Activated CD8-positive, alpha-beta memory T cell treated with anti-CD3 and anti-CD28 coated beads for 24 hours (primary cell): ENCODE measurements at places on chromosomes 5 and 9.

DNA sequence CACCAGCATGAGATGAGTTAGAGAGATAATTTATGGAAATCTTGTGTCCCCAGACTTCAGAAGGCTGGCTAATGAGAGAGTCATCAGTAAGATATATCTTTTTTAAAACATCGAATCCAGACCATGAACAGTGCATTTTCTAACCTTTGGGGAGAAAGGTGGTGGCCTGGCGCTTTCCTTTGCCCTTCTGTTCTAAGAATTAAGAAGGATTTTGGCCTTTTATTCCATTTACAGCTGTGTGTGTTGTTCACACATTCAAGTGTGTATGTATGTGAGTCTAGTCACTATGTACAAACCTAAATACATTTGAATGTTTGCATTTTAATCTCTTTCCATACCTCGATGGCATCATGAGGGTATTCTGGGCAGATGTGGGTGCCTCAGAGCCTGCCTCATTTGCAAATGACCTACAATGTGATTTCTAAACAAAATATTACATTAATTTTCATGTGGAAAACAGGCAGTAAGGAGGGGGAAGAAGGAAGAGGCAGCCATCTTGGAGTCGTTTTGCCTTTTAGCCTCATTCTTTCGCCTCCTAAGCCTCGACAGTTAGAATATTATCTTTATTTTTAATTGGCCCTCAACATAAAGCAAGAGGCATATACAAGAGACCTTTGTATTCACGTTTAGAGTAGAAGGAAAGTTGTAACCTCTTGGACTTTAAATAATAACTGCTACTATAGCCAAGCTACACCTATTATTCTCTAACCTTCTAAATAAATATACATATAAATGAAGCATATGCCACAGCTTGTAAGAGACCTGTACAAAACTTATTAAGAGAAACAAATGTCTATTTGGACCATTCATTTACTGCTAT, 125.3 kb upstream of the TMEM161B start:
- DNase-seq = no peak

GRCh38 chr5:4058899-4059298, 463.3 kb downstream of the IRX1 start:
- DNase-seq = no peak

DNA sequence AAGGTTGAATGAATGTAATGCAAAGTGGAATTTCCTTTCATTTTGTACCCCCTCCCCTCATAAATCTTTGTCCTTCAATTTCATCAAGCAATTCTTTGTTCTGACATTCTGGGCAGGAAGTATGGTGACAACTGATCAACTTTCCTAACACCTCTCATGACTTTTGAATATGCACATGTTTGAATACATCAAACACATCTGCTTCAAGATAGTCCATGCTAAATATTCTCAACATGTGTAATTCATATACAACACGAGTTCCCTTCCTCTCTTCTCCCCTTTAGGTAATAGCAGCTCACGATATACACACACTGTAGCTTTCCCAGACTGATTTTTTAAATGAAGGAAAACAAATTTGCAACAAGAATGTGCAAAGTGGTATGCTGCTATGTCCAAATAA, 103.6 kb upstream of the EFNA5 start:
- no peak for DNase-seq

- no peak for DNase-seq
Measured at GRCh38 chr9:4865681-4866080, 72.9 kb downstream of the RCL1 start.

- no peak for DNase-seq
Measured at GRCh38 chr5:37554938-37555337, 175.8 kb downstream of the WDR70 start.

GRCh38 chr5:21030981-21031380, 1043.0 kb upstream of the CDH18 start:
- no peak for DNase-seq

- DNase-seq = no peak
Measured at GRCh38 chr5:71810023-71810422, 90.9 kb downstream of the CARTPT start.

GRCh38 chr9:2181792-2182191, 166.6 kb downstream of the SMARCA2 start:
- DNase-seq = no peak

DNA sequence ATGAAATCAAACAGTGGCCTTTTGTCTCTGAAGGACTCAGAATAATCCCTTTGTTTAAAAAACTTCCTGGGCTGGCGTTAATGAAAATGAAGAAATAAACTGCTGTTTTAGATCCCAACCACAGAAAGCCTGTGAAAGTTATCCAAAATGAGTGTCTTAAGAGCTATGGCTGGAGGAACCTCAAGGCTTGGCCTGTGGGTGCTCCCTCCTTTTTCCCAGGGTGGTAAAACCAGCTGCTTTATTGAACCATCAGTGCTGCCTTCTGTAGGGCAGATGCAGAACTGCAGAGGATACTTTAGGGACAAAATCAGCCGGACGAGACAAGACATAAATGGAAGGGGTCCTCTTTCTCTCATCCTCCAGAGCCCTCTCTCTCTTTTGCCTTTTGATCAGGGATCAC, 100.9 kb downstream of the SMARCA2 start:
- no peak for DNase-seq

GRCh38 chr5:168713051-168713450, 133.9 kb upstream of the PANK3 start:
- DNase-seq = no peak

GRCh38 chr9:97855486-97855875, 2.5 kb downstream of the FOXE1 start:
- no peak for DNase-seq

DNA sequence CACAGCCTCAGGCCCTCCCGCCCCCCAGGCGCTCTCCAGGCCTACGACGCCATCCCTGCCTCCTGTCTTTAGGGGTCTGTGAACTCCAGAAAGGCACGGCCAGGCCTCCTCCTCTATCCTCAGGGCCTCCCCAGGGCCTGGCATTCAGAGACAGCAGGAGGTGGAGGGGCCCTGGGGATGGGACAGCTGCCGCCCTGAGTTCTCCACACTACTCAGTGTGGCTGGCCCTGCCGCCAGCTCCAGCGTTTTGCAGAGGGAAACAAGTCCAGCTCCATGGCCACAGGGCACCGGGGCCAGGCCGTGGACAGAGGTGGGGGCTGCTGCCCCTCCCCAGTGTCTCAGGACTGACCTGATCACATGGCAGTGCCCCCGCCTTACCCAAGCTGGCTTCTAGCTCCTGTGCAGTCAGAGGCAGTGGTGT, 16.4 kb downstream of the SH3GLB2 start:
- DNase-seq = no peak

GRCh38 chr5:74934949-74935751, 69.0 kb upstream of the FAM169A start:
- peak; percentile 69 for DNase-seq

DNA sequence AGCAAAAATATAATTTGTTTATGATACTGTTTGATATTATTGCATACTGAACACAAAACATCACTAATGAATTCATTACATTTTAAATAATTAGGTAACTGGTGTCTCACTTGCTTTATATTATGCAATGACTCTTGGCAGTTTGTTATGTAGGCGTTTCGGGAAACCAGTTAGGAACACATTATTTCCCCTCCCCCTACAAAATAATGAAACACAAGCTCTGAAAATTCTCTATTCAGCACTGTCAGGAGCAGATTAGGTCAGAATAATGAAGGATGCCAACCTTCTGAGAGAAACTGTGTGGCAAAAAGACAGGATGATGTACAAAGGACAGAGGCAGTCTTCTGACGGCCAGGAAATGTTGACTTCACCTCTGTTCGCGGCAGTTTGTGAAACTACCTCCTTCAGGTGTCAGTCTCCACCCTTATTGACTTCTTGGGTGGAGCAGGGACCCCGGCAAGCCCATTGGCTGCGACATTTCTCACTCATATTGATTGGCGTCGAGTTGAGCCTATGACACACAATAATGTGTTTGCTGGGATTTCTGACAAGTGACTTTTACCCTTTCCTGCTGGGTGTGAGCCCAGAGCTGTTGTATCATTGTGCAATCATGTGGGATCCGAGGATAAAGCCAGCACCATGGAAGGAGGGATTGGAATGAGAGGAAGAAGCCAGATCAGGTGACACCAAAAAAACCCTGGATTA, 33.9 kb downstream of the SH3PXD2B start:
- DNase-seq = no peak

GRCh38 chr9:132585954-132586829, 3.8 kb downstream of the BARHL1 start:
- no peak for DNase-seq

- DNase-seq = no peak
Measured at GRCh38 chr5:41794471-41794870, 75.8 kb downstream of the OXCT1 start.

- peak; percentile 83 for DNase-seq
Measured at GRCh38 chr9:97889941-97890887, 32.1 kb downstream of the TRMO start.

DNA sequence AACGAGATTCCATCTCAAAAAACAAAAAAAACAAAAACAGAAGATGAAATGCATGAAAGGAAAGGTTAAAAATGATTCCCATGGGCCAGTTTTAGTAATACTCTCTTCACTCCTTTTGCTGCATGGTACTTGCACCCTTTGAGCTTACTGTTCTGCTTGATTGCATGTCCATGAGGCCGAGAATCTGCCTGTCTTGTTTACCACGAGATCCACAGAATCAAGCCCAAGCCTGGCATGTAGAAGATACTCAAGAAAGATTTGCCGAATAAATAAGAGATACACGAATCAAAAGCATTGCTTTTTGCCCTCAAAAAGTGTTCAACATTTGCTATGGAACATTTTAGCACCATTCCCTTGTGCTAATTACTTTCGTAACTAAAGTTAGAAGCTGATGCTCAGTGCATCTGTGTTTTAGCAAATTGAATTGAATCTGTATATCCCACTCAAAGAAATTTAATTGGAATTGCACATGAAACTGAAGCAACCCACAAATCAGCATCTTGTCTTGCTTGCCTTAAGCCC, 1.1 kb downstream of the FAXDC2 start:
- DNase-seq = no peak

DNA sequence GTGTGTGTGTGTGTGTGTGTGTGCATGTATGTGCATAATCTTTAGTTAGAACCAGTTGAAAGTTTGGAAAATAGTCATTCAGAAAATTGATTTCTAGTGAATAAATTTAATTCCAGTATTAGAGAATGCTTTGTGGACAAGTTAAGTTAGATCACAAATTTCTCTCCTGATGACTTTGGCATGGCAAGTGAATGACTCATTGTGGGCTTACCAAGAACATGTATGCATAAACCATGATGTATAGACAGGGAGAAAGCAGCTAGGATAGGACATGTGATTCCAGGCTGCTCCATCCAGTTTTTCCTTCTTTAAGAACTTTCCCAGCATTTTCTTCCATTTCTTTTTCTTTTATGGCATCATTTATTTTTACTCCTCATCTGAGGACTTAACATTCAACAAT, 85.7 kb upstream of the SGCD start:
- DNase-seq = no peak

DNA sequence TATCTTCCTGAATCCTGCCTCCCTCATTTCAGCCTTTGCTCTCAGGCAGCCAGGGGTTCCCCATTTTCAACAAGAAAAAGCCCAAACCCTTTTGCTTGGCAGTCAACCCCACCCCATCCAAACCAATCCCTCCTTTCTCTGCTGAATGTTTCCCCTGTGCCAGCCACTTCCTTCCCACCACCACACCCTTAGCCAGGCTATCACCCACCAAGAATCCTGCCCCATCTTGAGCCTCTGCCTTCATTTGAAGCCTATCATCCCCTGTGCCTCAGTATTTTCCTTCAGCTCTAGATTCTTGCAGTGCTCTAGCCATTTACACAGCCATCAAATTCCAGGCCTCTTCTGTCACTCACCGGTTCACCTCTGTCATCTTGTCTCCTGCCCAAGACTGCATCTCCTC, 15.3 kb upstream of the FIBCD1 start:
- DNase-seq = no peak

DNA sequence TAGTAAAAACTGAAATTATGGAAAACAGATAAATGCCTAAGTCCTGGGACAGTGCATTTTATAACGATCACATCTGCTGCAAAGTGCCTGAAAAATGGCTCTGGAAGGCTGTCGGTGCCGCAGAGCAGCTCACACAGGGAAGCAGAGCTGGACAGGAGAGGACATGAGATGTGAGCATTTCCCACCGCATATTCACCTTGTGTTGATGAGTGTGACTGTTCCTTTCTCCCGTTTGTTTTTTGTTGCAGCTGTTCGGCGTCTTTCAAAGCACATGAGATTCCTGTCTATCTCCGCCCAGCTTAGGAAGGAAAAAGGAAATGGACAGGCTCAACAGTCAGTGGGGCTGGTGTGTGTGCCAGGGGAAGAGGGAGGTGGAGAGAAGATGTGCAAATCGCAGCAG, 164.9 kb upstream of the SEMA6A start:
- DNase-seq = no peak

DNA sequence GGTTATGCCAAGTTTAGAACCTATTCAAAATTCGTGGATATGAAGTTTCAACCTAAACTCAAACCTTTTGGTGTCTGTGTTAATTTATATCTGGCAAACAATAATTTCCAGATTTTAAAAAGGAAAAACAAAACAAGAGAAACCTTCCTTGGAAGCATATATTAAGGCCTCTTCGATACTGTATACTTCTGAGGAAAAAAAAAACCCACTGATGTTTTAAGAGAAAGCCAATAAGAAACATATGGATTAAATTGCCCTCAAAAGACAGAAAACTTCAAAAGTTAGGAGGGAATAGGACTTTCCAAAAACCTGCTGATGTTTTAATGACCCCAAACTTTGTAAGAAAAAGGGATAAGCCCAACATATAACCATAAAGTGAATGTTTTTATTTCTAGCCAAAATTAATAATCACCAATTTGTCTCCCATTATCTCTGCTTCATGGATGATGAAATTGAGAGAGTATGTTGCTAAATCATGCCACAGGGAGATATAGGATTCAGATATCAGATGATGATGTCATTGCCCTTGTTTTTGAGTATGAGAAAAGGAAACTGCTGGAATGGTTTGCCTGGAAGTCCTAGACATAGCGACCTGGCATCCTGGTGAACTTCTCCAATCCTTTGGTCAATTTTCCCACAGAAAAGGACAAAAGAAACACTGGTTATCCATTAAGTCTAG, 423.9 kb downstream of the DMRT2 start:
- no peak for DNase-seq

DNA sequence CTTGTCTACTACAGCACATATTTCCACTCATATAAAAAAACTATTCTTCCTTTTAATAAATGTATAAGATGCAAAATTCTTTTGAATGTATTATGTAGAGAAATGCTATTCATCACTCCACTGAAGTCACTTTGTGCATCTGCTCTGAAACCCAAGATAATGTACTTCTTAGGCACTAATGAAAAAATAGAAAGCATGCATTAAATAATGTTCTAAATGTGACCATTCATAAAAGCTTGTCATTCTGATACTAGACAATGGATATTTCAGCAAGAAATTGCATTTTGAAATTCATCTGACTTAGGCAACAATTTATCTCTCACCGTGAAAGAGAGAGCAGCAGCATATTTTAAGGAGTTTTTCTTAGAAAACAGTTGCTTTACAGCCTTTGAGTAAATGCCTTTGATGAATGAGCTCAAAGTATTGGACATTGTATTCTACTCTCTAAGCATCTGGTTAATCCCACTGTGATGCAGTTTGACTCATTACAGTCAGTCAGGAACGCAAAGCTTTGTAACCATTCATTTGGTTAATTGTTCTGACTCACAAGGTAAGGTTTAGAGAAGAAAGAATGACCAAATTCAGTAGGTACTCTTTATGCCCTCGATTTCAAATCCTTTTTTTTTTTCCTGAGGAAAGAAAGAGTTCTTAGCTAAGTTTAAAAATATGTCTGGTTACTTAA, 2233.8 kb upstream of the C9orf72 start:
- DNase-seq = no peak
